ENCODE measurements at places on chromosomes 7 and 10. TPM values are rescaled to one million over a fixed set of nuclear protein-coding genes. Genes with fewer than 3 reads are reported as not detected.
A peak's percentile ranks its signal among the peaks of the same experiment; 100 is the strongest.

The CACUL1 gene
- 18.2 TPM for total RNA-seq

The NCF1 gene
- 3.2 TPM for total RNA-seq

The SPDYE6 gene
- not detected for total RNA-seq

The ASZ1 gene
- not detected for total RNA-seq

The TSPAN15 gene
- 12.1 TPM for total RNA-seq

The SPDYE11 gene
- total RNA-seq = not detected

The KLF14 gene
- not detected for total RNA-seq

The SUN3 gene
- 0.51 TPM for total RNA-seq

The BEND7 gene
- total RNA-seq = 1.3 TPM

DNA sequence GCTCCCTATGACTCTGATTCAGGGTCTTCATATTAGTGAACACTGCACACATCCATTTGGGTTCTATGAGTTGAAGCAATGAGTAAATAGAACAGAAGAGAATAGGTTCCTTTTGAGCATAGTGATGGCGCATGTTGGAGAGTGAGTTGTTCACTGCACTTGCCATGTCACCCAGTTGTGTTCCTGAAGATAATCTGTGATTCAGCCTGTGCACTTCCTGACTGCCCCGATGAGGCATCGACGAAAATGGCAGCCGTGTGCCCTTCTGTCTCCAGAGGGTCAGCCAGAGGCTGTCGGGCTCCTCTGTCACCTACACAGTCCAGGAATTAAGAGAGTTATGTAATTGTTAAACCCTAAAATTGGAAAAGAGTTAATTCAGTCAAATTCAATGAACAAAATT, 94.7 kb downstream of the GALNT11 start:
- no peak for DNase-seq

- no peak for DNase-seq
These were observed 15.5 kb downstream of the TWIST1 start for GRCh38 chr7:19101909-19102308.

DNA sequence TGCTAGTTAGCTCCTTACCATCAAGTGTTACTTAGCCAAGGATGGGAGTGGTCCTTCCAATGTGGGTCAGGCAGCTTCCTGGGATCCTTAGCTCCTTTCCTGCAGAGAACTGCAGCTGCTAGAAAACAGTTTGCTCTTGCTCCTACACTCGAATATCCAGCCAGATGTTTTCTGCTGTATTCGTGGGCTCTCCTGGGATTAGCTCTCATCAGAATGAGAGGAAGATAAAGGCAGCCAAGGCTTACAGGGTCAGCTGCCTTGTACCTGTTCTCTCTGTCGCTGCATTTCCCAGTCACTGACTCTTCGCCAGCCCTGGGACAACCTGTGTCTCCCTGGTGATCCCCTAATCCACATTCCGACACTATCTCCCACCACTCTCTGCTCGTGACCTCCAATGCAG, 29.0 kb downstream of the NEUROD6 start:
- DNase-seq = no peak

GRCh38 chr7:100563809-100564400, 9.8 kb downstream of the SAP25 start:
- DNase-seq = peak; percentile 41

GRCh38 chr7:129434675-129435318, 565 bp downstream of the STRIP2 start:
- no peak for DNase-seq

- peak; percentile 88 for DNase-seq
These were observed 784 bp upstream of the SERPINE1 start for GRCh38 chr7:101125989-101126650.

- no peak for DNase-seq
These were observed 59.7 kb downstream of the SEM1 start for GRCh38 chr7:96649981-96650380.

DNA sequence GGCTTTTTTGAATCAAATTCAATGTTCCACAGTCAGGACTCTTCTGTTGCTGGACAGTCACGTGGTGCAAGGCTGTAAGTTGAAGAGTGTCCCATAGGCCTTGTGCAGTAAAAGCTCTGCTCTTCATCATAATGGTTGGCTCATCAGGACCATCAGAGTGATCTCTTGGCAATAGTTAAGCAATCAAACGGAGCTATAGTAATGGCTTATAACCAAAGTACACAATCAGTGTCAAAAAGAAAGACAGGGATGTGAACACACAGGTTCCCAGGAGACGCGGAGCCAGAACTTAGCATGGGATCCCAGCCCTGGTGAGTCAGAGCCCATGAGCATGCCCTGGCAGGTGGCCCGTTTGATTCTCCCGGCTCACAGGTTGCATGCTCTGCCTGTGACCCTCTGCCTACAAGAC, 10.8 kb upstream of the GPNMB start:
- DNase-seq = peak; percentile 99

DNA sequence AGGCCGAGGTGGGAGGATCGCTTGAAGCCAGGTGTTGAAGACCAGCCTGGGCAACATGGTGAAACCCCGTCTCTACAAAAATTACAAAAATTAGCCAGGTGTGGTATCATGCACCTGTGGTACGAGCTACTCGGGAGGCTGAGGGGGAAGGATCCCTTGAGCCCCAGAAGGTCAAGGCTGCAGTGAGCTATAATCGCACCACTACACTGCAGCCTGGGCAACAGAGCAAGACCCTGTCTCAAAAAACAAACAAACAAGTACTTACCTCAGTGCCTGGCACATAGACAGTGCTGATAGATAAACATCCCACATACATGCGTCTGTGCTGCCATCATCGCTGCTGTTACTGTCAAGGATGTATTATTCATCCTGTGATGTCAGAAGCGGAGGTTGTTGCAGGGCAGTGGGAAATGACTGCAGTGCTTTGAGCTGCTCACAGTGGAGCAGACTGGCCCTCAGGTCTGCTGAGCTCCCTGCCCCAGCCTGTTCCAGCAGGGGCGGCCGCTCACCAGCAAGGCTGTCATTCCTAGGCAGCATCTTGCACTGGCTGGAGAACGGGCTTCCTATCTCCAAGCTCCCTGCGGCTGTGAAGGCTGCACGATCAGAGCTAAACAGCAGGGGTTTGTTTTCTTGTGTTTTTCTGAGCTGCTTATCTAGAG, 18.6 kb downstream of the FOXK1 start:
- peak; percentile 83 for DNase-seq

DNA sequence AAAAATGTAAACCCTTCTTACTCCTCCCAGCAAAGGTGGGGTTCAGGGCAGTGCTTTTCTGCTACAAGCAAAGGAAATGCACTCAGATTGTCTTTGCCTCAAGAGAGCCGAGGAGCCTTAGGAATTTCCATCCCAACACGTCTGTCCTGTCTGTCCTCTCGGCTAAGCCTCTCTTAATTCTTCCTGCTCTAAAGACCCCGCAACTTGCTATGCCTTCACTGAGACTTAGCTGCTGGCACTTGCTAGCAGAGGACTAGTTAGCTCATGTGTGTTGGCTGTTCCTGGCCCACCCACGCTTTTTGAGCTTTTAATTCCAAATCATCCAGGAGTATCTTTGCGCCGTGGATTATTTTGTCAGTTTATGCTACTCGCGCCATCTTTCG, 481 bp upstream of the NPM3 start:
- DNase-seq = peak; percentile 25

- DNase-seq = no peak
These were observed 69.4 kb upstream of the FZD1 start for GRCh38 chr7:91194841-91195240.

- no peak for DNase-seq
These were observed 9.4 kb downstream of the GPR22 start for GRCh38 chr7:107479303-107479702.

DNA sequence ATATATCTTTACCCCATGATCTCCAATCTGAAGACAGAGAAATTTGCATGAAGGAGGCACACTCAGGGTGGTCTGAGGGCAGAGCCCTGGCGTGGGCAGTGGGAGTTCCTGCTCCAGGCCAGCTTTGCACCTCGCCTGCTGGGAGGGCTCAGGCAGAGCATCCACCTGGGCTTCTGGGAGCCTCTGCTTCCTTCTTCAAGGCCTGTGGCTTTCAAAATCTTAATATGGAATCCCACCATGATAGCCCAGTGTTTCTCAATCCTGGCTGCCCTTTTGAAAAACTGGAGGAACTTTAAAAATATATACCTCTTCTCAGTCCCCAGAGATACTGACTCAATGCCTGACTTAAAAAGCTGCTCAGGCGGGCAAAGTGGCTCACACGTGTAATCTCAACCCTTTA, 36.7 kb upstream of the PSAP start:
- no peak for DNase-seq

- DNase-seq = no peak
These were observed 56.3 kb upstream of the CAMK2B start for GRCh38 chr7:44381494-44382220.

GRCh38 chr7:81684033-81684432, 85.8 kb downstream of the HGF start:
- DNase-seq = no peak

GRCh38 chr10:80382989-80383388, 25.4 kb upstream of the PRXL2A start:
- DNase-seq = peak; percentile 48

All from bronchial epithelial cell (primary cell).